Activated naive CD4-positive, alpha-beta T cell treated with anti-CD3 and anti-CD28 coated beads for 36 hours (primary cell): ENCODE measurements at places on chromosomes 2 and 18. TPM values are rescaled to one million over a fixed set of nuclear protein-coding genes. Genes with fewer than 3 reads are reported as not detected.

Gene ACMSD
- total RNA-seq = not detected

Gene SLC40A1
- total RNA-seq = 4.1 TPM

Gene ITPRIPL1
- total RNA-seq = 13.3 TPM

Gene BOLL
- not detected for total RNA-seq

Gene CHAC2
- total RNA-seq = 12.4 TPM

- no peak for DNase-seq
- no peaks in the 10 kb centered on the region for H3K4me1 ChIP-seq
- H3K27me3 ChIP-seq = peaks cover 3% of the 10 kb centered on the region
- H3K36me3 ChIP-seq = no peaks in the 10 kb centered on the region
- H3K4me3 ChIP-seq = no peak overlapping the region
- H3K27ac ChIP-seq = no peak overlapping the region
These were observed 11.8 kb upstream of the CBLN2 start for GRCh38 chr18:72555968-72556367.

DNA sequence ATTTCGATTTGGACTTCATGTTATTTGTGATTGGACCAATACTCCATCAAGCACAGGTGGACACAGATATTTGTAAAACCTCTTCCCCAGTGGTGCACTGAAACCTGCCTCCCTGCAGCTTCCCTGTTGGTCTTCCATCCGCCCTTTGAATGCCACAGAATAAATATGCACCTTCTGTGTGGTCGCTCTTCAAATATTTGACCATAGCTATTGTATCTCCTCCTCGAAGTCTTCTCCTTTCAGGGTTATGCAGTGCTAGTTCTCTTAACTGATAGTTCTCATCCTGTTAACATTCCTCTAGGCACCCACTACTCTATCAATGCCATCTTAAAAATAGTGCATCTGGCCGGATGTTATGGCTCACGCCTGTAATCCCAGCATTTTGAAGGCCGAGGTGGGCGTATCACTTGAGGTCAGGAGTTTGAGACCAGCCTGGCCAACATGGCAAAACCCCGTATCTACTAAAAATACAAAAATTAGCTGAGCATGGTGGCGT, 12.5 kb downstream of the SPATS2L start:
- H3K36me3 ChIP-seq = no peaks in the 10 kb centered on the region
- no peak overlapping the region for H3K4me3 ChIP-seq
- DNase-seq = no peak
- H3K27ac ChIP-seq = no peak overlapping the region
- H3K27me3 ChIP-seq = peaks cover 3% of the 10 kb centered on the region
- H3K4me1 ChIP-seq = peaks cover 9% of the 10 kb centered on the region

DNA sequence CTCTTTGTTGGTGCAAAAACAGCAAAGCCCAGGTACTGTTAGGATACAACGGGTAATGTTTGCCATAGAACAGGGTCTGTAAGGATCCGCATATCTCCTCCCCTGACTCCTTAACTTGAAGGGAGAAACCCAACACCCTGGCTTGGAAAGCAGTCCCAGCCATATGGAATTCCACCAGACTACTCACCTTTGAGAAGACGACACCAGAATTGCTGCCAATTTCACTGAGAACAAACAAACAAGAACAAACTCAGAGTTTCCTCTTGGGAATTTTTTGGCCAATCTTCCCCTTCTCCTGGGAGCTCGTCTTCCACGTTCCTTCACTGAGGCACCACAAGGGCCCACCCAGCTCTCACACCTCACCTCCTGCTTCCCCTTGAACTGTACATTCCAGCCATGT, 29.2 kb downstream of the CAPN14 start:
- H3K4me1 ChIP-seq = no peaks in the 10 kb centered on the region
- no peak overlapping the region for H3K27ac ChIP-seq
- no peak overlapping the region for H3K4me3 ChIP-seq
- H3K27me3 ChIP-seq = no peaks in the 10 kb centered on the region

DNA sequence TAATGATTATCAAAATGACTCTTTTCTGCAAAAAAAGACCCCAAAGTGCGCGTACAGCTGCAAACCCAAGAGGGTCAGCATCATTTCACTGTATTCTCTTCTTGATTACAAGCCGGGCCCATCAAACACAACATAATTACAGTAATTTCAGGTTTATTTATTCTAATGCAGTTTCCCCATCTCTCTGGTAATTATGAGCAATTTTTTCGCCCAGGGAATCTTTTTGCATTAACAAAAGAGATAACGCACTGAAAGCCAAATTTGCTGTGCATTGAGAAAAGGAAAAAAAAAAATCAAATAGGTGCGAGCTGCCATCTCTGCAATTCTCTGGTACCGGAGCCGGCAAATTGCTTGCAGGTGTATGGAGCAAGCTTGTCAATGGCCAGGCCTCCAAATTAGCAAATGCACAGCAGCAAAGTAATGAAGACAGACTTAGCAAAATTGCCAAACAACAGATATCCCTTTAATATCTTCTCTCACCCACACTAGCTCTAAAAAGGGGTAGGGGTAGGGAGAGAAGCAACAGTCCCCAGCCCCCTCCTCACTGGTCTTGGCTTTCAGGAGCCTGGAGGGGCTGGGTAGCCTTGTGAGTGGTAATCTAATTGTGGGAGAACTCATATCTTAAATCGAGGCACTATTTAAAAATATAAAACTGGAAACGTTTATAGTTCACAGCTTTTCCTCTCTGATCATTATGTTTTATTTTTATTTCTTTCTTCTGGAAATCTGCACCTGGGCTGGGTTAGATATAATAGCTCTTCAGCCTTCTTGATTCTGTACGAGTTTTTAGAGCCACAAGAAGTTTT, 6.7 kb downstream of the DLX1 start:
- no peak overlapping the region for H3K27ac ChIP-seq
- peaks cover 88% of the 10 kb centered on the region for H3K27me3 ChIP-seq
- H3K4me1 ChIP-seq = peaks cover 45% of the 10 kb centered on the region
- no peak for DNase-seq

DNA sequence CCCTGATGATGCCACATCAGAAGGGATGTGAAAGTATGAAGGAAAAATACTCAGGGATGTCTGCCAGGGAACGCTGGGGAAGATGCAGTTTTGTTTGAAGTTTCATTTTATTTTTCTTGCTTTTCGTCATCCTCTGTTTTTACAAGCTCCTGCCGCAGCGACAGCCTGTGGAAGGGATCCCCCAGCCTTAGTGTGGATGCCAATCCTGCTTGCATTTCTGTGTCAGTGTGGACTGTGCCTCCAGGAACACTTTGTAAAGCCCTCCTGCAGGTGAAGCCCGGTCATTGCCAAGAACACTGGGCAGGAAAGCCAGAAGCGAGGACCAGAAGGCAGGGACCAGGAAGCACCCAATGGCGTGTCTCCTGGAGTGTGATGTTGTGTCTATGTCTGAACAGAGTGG, 234.3 kb downstream of the SEPTIN10 start:
- no peaks in the 10 kb centered on the region for H3K4me1 ChIP-seq
- peaks cover 2% of the 10 kb centered on the region for H3K36me3 ChIP-seq
- no peak overlapping the region for H3K27ac ChIP-seq
- H3K27me3 ChIP-seq = no peaks in the 10 kb centered on the region
- no peak for DNase-seq

DNA sequence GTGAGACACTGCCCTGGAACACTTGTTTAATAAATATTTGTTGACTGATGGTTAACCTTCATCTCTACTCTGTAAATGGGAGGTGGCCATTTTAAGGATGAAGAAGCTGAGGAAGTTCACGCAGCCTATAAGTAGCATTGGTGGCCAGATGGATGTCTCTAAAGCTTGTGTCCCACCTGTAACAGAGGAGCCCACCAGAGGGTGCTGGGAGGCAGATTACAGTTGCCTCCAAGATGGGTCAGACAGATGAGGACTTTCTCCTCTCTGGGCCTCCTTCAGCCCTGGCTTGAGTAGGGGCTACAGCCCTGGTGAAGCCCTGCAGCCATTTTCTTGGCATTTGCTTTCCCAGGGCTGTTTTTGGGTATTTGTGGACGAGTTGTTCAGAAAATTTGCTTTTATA, 45.0 kb upstream of the MCFD2 start:
- no peak overlapping the region for H3K4me3 ChIP-seq
- H3K36me3 ChIP-seq = peaks cover 26% of the 10 kb centered on the region
- DNase-seq = no peak
- no peak overlapping the region for H3K27ac ChIP-seq

DNA sequence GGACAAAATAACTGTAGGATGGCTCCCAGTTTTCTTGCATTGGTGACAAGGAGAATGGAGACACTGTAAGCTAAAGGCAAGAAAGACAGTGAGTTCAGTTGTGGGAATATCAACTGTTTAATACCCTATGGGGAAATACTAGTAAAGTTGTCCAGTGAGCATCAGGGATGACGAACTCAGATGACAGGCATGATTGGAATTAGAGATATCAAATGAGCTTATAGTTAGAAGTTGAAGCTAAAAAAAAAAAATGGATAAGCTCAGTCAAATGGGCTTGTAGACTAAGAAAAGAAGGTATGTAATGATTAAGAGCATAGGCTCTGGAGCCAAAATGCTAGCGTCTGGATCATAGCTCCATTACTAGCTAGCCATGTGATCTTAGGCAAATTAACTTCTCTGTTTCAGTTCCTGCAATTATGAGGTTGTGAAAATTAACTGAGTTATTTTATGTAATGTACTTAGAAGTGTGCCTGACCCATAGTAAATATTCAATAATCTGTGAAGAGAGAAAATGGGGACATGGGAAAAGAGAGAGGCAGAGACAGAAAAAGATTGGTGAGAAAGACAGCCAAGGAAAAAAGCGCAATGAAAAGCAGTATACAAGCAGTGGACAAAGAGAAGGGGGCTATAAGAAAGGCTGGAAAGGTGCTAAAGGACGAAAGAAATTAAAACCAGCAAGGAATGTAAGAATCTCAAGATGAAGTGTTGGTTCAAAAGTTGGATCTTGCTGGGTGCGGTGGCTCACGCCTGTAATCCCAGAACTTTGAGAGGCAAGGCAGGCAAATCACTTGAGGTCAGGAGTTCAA, 95.7 kb upstream of the SLC39A10 start:
- H3K4me3 ChIP-seq = peak overlapping the region; percentile 72
- H3K27ac ChIP-seq = peak overlapping the region; percentile 98
- no peaks in the 10 kb centered on the region for H3K27me3 ChIP-seq
- peaks cover 7% of the 10 kb centered on the region for H3K36me3 ChIP-seq

GRCh38 chr2:136242687-136243277, 124.8 kb upstream of the CXCR4 start:
- peak; percentile 58 for DNase-seq
- no peaks in the 10 kb centered on the region for H3K36me3 ChIP-seq
- peaks cover 39% of the 10 kb centered on the region for H3K4me1 ChIP-seq
- no peaks in the 10 kb centered on the region for H3K27me3 ChIP-seq
- no peak overlapping the region for H3K27ac ChIP-seq

DNA sequence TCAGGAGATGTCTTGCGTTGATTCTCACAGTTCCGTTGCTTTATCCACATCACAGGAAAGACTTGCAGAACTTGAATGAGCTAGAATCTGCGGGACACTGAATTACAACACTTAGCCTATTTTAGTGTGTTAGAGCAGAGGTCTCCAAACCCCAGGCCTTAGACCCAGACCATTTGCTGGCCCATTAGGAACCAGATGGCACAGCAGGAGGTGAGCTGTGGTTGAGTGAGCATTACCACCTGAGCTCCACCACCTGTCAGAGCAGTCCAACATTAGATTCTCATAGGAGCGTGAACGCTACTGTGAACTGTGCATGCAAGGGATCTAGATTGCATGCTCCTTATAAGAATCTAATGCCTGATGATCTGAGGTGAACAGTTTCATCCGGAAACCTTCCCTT, 3.8 kb downstream of the MRPL30 start:
- no peak overlapping the region for H3K4me3 ChIP-seq
- H3K27ac ChIP-seq = no peak overlapping the region
- H3K27me3 ChIP-seq = no peaks in the 10 kb centered on the region
- no peak for DNase-seq

GRCh38 chr2:200026332-200027230, 71.2 kb downstream of the MAIP1 start:
- H3K36me3 ChIP-seq = no peaks in the 10 kb centered on the region
- no peak overlapping the region for H3K4me3 ChIP-seq
- no peak overlapping the region for H3K27ac ChIP-seq
- H3K27me3 ChIP-seq = no peaks in the 10 kb centered on the region

- DNase-seq = no peak
- H3K4me1 ChIP-seq = no peaks in the 10 kb centered on the region
- no peaks in the 10 kb centered on the region for H3K36me3 ChIP-seq
- no peak overlapping the region for H3K4me3 ChIP-seq
- no peak overlapping the region for H3K27ac ChIP-seq
These were observed 80.5 kb downstream of the CDH19 start for GRCh38 chr18:66523219-66523991.

DNA sequence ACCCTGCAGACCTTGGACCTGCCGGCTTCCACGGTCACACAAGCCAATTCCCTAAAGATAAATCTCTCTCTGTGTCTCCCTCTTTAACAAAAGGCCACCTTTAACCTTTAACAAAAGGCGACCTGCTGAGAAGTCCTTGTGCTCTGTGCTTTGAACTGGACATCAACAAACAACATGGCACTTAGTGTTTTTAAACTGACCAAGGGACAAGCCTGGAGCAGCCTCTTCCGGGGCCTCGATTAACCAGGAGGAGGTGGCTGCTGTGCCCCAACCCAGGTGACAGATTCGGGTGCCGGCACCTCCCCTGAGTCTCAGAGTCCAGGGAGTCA, 135.3 kb downstream of the RTP5 start:
- no peak for DNase-seq
- peaks cover 26% of the 10 kb centered on the region for H3K4me1 ChIP-seq
- H3K36me3 ChIP-seq = peaks cover 1% of the 10 kb centered on the region
- H3K4me3 ChIP-seq = no peak overlapping the region

DNA sequence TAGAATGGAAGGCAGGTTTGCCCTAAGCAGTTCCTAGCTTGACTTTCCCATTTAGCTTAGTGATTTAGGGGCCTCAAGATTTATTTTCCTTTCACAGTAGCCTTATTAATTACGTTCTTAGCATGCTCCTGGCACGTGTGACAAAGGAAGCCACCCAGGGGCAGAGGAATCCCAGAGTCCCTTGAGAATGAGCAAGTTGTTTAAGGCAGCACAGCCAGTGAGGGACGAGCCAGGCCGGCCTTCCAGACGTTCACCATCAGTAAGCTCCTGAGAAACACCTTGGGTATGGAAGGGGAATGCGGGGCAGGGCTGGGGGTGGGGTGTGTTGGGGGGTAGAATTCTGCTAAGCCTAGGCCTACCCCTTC, 76.3 kb downstream of the SOWAHC start:
- H3K27ac ChIP-seq = no peak overlapping the region
- peaks cover 6% of the 10 kb centered on the region for H3K4me1 ChIP-seq
- DNase-seq = no peak

GRCh38 chr2:181642086-181642485, 14.8 kb downstream of the CERKL start:
- H3K27ac ChIP-seq = no peak overlapping the region
- no peak overlapping the region for H3K4me3 ChIP-seq
- H3K27me3 ChIP-seq = peaks cover 10% of the 10 kb centered on the region
- H3K4me1 ChIP-seq = no peaks in the 10 kb centered on the region
- no peaks in the 10 kb centered on the region for H3K36me3 ChIP-seq
